CD4-positive, alpha-beta T cell treated with Interleukin-17A for 1 hour (primary cell): ENCODE measurements at places on chromosomes 4 and X.

- no peak for DNase-seq
Observed at GRCh38 chr4:13522282-13523104, 21.8 kb downstream of the NKX3-2 start.

DNA sequence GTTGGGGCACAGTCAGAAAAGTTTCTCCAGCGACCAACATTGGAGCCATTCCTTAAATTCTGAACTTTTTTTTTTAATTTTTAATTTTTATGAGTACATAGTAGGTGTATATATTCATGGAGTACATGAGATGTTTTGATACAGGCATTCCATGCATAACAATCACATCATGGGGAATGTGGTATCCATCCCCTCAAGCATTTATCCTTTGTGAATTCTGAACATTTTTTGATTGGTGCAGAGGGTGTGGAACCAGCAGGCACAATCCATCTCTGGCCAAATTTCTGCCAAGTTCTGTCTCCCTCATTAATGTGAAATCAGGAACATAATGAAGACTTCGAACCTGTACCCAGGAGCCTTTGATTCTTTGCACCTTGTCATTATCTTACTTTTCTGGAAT, 267.0 kb downstream of the FRMPD4 start:
- no peak for DNase-seq

- DNase-seq: no peak
Observed at GRCh38 chr4:186918466-186918865, 194.8 kb upstream of the FAT1 start.

DNA sequence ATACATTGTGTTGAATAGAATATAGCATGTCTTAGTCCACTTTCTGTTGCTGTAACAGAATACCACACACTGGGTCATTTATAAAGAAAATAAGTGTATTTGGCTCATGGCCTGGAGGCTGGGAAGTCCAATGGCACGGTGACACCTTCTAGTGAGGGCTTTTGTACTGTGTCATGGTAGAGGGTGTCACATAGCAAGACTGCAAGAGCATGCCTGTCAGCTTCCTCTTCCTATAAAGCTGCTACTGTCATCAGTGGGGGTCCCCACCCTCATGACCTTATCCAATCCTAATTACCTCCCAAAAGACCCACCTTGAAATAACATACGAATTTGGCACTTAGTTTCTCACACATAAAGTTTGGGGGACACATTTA, 193.2 kb downstream of the PTTG2 start:
- no peak for DNase-seq

GRCh38 chrX:77924320-77924859, 13.9 kb downstream of the ATP7A start:
- DNase-seq: no peak

GRCh38 chrX:133461231-133461630, 45.9 kb upstream of the GPC4 start:
- DNase-seq: no peak

DNA sequence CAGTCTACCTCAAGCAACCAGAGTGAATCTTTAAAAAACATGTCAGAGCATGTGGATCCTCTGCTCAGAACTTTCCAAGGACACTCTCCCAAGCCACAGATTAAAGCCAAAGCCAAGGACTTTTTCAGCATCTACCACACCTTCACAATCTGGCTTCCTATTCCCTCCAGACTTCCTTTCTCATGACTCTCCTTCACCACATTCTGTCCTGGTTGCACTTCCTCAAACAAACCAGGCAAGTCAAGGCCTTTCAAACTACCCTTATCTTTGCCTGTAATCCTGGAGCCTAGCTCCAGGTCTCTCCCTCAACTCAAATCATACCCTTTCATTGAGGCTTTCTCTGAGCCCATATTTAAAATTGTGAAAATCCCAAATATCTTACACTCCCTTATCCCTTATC, 191.6 kb upstream of the GALNTL6 start:
- no peak for DNase-seq

DNA sequence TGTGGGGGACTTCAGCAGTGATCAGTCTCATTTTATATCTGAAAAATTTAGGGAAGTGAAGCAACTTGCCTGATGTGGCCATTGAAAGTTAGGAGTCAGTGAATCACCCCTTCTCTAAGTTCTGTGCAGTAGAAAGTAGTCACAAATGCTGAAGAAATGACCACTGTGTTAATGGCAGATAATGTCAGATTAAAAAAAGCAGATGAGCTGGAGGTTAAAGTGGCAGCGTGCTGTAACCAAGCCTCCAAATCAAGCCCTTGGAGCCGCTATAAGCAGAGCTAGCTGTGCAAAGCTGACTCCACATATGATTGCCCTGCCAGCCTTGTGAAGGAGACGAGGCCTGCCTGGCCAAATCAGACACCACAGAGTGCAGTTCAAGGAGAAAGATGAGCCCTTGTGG, 39.2 kb upstream of the PDE5A start:
- no peak for DNase-seq

DNA sequence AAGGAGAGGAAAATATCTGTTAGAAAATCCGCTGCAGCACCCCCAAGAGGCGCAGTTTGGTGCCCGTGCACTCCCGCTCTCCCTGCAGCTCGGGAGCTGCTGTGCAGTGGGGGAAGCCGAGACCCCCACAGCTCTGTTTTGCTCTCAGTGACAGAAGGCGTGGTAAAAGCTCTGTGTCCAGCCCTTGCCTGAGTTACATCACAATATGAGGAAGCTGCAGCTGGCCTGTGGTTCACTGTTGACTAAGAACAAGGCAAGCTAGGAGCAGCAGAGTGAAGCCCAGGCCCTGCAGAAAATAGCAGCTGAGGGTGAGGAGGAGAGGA, 88.5 kb upstream of the ADRA2C start:
- DNase-seq: no peak

- DNase-seq: no peak
Observed at GRCh38 chr4:72283357-72283756, 251.6 kb downstream of the NPFFR2 start.

GRCh38 chr4:26360864-26361263, 40.0 kb downstream of the RBPJ start:
- DNase-seq: no peak
